Cerebellum (tissue), 4 donors: ENCODE measurements at places on chromosomes 13 and 19. TPM values are rescaled to one million over a fixed set of nuclear protein-coding genes. Genes with fewer than 3 reads are reported as not detected.

DNA sequence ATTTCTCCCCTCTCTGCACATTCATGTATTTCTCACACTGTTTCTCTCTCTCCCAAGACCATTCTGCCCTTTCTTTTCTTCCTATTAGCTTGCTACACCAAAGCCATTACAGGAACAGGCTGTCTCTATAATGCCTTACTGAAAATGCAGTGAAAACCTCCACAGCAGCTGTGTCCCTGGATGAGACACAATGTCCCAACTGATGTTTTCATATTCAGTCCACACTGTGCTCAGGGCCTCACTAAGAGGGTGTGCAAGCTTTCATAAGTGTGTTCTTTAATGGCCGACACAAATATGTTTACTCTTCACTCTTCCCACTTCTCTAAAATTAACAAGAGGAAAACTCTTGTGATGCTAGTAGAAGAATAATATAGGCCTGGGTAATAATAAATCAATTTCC, 163.4 kb downstream of the KCTD12 start:
- DNase-seq = no peak

DNA sequence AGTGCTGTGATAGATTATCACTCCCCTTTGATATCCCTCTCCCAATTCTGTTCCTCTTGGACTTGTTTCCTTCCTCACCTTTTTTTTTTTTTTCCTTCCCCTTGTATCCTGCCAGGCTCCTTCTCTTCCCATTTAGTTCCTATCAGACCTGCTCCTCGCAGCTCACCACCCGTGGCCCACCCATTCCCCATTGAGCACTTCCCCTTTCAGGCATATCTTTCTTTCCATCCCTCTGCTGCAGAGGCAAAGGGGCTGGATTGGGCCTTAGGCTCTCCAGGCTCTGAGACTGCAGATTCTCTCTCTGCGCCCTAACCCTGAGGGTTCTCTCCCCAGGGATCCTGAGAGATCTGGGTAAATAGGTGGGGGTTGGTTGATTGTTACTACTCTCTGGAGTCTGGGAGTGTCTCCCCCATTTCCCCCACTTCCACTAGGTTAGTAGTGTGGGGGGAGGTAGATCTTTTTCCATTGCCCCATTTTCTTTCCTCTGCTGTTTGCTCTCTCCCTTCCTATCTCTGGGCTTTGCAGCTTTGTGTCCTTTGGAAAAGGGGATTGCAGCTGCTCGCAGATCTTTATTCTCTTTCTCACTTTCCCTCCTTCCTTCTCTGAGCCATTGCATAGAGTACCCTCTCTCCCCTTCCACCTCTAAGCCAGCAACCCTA, 2.3 kb downstream of the ARHGAP35 start:
- no peak for DNase-seq

DNA sequence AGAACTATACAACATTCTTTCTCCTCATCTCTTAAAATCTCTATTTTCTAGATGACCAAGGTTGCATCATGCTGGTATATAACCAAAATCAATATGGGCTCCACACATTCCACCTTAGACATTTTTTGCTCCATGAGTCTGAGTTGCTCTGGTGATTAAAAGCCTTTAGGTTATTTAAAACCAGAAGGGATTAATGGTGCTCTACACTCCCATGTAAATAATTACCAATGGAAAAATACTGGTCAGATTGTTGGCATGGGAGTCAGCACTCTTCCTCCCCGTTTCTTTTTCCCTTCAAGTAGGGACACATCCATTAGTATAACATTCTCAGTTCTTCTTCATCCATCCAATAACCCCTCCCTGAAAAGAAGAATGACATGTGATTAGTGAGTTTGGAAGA, 747.7 kb downstream of the PCDH17 start:
- no peak for DNase-seq

DNA sequence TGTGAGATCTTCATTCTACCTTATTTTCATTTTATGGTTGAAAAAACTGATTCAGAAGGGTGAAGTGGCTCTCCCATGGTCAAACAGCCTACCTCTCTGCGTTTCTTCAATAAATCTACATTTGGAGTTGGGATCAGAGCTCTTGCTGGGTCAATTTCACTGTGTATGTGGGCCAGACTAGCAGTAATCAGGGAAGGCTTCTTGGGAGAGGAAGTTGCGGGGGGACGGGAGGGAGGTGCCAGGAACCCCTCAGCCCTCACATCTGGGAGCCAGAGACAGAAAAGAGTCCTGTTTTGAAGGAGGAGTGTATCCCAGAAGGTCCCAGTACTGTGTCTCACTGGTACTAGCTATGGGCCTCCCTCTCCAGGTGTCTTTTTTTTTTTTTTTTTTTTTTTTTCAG, 934 bp downstream of the KXD1 start:
- no peak for DNase-seq

DNA sequence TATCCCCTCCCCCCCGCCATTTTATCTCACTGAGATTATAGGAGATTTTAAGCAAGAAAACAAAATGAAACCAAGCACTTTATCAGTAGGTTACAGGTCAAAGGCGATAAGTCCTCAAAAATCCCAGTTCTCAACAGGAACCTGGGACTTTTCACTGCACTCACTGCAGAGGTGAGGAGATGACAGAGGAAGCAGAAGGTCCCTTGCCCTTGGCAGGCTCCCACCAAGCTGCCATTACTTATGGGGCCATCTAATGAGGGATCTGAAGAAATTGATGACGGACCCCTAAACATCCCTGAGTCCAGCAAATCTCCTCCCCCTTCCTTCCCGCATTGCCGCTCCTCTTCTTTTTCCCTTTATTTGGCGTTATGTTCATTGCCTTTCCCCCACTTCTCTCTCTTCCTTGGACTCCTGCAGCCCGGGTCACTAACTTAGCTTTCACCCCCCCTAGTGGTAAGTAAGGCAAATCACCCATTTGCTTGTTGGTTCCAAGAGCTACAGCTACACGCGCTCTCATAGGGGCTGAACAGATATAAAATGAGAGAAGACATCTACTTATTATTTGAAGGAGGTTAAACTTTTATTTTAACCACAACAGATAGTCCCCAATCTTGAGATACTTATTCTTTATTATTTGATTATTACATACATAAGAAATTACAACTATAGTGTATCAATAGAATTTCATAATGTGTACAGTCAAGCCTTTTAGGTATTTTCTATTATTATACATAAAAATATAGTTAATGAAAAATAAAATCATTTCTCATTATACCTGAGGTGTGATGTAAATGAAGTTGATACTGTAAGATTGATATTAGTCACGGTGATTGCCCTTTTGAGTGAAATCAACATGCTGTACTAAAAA, 52.0 kb upstream of the ARGLU1 start:
- peak; percentile 39 for DNase-seq

DNA sequence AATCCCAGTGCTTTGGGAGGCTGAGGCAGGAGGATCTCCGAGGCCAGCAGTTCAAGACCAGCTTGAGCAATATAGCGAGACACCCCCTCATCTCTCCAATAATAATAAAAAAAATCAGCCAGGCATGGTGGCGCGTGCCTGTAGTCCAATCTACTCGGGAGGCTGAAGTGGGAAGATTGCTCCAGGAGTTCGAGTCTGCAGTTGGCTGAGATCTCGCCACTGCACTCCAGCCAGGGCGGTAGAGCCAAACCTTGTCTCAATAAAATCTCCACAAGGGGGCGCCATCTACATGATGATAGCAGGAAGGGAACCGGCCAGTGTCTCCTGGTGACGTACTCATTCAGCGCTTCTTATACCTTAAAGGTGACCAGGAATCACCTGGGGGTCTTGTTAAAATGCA, 13.6 kb upstream of the C5AR1 start:
- peak; percentile 87 for DNase-seq

WDR87 gene
- not detected for total RNA-seq

DNA sequence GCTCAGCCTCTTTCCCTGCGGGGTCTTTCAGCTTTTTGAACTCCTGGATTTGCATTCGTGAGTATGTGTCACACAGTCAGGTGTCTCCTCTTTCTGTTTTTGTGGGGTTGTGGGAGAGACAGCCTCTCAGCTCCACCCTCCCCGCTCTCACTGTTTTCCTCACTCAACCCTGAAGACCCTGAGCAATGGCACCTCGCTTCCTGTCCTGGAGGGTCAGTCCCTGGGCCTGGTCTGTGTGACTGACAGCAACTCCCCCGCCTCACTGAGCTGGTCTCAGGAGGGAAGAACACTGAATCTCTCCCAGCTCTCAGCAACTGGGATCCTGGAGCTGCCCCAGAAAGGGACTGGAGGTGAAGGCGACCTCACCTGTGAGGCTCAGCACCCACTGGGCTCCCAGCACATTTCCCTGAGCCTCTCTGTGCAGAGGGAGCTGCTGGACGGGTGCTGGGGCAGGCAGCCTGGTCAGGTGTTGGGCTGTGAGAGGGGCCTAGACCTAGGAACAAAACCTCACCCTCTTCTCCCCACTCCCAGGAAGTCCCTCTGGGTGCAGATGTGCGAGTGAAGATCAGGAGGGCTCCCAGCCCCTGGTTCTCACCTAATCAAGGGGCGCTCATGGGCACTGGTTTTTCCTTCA, 4.2 kb upstream of the SIGLEC7 start:
- no peak for DNase-seq

DNA sequence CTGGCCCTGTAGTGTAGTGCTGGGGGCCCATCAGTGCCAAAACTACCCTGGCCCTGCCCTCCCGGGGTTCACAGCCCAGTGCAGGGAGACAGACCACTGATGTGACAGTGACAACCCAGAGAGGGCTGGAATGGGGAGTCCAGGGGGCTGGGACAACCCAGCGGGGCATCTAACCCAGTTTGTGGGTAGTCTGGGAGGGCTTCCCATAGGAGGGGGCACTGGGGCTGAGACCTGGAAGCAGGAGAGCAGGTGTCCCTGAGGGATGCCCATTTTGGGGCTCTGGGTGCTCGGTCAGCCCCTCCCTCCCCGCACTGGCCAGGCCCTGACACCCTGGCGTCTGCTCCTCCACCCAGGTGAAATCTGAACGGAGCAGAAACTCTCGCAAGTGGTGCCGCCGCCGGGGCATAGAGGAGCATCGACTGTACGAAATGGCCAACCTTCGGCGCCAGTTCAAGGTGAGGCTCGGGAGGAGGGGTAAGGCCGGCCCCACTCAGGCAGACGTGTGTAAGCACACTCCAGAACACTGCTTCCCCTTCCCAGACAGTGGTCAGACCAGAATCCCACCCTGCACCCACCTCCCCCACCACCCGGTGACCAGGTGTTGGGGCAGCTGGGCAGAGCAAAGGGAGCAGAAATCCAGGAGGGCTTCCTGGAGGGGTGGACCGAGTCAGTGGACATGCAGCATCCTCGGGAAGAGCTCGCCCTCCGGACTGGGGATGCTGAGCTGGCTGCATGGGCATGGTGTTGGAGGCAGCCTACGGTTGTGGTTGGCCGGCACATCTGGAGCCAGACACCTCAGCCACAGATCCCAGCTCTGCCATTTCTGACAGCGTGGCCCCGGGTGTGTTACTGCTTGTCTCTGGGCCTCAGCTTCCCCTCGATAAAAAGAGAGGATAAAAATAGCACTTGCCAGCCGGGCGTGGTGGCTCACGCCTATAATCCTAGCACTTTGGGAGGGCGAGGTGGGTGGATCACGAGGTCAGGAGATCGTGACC, 24.4 kb downstream of the DHX34 start:
- no peak for DNase-seq

- DNase-seq = no peak
Observed at GRCh38 chr13:97441368-97441767, 7.4 kb downstream of the RAP2A start.

DNA sequence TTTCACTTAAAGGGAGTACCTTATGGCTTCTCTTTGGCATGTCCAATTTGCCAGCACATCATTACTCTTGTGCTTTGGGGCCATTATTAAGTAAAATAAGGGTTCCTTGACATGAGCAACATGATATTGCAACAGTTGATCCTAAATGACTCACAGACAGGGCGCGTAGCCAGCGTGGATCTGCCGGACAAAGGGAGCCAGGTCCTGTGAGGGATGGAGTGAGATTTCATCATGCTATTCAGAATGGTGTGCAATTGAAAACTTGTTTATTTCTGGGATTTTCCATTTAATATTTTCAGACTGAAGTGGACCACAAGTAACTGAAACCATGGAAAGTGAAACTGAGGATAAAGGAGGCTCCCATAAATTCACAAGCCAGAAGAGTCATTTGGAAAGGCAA, 48.6 kb upstream of the WASF3 start:
- no peak for DNase-seq

MYBPC2 gene
- total RNA-seq = 0.18 TPM

NCR1 gene
- total RNA-seq = not detected
